ENCODE measurements at places on chromosomes 13 and 19.

DNA sequence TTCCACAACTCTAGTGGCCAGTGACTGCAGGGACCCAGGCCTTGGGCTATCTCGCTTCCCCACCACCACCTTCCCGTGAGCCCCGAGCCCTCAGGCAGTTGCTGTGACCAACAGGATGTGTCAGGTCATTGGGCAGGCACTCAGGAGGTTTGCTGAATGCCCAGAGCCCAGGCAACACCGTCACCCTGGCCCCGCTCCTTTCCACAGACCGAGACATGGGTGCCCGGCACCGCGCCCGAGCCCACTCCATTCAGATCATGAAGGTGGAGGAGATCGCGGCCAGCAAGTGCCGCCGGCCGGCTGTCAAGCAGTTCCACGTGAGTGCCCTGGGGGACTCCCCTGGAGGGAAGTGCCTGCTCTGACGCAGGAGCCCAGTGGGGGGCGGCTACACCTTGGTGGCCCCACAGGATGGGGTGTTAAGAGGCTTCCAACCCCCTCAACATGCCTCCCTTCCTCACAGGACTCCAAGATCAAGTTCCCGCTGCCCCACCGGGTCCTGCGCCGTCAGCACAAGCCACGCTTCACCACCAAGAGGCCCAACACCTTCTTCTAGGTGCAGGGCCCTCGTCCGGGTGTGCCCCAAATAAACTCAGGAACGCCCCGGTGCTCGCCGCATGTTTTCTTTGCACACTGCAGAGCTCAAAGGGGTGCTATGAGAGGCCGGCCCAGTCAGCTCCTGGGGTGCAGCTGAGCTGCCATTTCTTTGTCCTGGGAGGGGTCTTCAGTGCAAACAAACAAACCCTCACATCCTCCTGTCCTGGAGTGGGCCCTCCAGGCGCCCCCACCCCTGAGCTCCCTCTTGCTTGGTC, 3.2 kb downstream of the RPL18A start:
- DNase-seq = no peak

DNA sequence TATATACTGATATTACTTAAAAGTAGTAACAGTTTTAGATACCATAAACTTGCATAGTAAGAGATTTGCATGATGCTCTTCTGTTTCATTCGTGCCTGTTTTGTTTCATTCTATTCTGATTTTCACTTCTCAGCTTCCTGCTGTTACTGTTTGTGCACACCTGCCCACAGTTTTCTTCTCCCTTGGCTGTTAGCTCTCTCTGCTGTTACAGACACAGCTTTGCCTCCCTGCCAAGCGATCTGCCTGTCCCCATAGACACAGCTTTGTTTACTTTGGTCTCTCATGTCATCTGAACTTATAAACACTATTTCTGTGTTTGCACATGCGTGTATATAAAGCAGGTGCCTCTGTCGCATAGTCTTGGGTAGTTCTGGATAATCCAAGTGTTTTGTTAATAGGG, 21.4 kb upstream of the UPF3A start:
- no peak for DNase-seq

DNA sequence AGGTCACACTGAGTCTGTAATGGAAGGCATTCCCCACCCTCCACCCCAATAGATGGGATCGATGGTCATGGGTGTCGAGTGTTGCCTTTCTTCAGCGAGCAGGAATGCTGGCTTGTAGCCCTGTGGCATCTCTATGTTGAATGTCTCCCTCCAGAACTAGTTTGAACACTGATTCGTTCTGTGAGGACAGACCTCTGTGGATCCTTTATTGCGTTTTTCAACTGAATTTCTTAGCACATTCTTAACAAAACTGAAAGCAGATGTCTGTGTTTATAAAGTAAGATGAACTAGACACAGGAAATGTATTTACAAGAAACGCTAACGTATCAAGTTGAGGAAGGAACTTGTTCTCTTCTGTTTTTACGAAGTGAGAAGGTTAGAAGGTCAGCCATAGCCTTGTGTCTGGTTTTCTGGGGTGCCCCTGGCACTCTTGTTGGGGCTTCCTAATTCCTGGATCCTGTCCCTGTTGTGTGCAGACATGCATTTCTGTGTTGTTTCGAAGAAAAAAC, 36.8 kb upstream of the TM9SF2 start:
- no peak for DNase-seq

- no peak for DNase-seq
Measured at GRCh38 chr13:93375491-93375890, 148.9 kb downstream of the GPC6 start.

DNA sequence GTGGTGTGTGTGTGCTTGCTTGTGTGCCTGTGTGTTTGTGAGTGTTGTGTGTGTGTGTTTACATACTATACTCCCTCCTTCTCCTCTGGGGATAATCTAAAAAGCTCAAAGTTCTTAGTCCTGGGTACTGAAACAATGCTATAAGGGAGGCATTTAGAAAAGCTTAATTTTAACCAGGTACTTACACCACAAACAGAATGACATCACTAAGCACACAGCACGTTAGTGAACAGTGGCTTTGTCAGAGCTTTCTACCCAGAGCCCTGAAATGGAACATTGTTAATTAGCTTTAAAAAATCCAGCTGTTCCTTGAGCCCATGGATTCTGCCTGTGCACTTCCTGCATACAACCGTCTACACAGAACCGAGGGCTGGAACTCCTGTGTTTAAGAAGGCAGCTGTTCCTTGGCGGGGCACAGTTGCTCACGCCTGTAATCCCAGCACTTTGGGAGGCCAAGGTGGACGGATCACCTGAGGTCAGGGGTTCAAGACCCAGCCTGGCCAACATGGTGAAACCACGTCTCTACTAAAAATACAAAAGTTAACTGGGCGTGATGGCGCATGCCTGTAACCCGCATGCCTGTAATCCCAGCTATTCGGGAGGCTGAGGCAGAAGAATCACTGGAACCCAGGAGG, 69.6 kb upstream of the RNF113B start:
- DNase-seq = no peak

DNA sequence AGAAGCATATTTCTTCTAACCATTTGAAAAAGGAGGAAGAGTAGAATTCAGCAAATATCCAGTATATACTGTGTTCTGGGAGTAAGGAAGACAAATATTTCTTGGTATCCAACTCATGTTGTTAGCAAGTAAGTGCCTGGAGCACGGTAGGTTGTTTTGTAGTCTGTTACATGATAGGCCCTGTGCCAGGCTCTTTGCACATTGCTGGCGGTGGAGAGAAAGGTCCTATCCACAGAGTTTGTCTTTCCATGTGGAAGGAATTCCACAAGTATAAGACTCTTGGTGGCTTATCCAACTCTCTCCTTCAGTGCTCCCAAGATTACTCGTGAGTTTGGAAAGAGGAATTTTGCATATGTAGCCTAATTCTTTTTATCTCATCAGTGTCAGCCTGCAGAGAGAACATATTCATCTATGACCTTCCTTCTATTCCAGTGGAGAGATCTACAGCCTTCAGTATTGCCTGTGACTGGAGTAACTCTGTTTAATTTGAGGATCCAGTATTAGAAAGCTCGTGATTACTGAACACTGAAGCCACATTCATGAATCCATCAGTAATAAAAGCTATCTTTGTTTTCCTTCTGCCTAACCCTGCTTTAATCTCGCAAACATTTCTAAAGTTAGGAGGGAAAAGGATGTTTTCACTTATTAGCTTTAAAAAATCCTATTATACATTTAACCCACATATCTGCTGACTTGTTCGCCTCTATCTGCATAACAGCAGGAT, 183.9 kb upstream of the CSNK1A1L start:
- DNase-seq = no peak

- DNase-seq = no peak
Measured at GRCh38 chr19:51119101-51119500, 5.6 kb upstream of the SIGLEC9 start.

GRCh38 chr19:6212403-6213265, 67.1 kb downstream of the MLLT1 start:
- no peak for DNase-seq

DNA sequence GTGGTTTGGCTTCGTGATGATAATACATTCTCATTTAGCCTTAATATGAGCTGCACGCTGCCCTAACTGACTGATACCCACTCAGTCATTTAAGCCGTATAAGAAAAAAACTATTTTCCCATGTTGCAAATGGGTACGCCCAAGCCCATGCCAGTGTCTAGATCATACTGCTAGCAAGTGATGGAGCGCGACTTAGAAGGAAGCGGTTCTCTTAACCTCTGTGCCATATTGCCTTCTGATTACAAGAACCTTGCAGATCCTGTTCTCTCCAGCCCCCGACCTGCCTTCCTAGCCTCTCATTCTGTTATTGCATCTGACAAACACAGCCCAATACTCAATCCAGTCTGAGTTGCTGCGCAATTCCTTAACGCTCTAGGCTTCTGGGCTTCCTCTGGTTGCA, 603 bp downstream of the GPALPP1 start:
- DNase-seq = no peak

- DNase-seq = no peak
Measured at GRCh38 chr13:81658598-81659370, 1317.9 kb upstream of the SPRY2 start.

Measured in activated naive CD8-positive, alpha-beta T cell treated with anti-CD3 and anti-CD28 coated beads for 36 hours (primary cell).